Islet precursor cell (in vitro differentiated cells): ENCODE measurements at places on chromosomes 6 and 20.

DNA sequence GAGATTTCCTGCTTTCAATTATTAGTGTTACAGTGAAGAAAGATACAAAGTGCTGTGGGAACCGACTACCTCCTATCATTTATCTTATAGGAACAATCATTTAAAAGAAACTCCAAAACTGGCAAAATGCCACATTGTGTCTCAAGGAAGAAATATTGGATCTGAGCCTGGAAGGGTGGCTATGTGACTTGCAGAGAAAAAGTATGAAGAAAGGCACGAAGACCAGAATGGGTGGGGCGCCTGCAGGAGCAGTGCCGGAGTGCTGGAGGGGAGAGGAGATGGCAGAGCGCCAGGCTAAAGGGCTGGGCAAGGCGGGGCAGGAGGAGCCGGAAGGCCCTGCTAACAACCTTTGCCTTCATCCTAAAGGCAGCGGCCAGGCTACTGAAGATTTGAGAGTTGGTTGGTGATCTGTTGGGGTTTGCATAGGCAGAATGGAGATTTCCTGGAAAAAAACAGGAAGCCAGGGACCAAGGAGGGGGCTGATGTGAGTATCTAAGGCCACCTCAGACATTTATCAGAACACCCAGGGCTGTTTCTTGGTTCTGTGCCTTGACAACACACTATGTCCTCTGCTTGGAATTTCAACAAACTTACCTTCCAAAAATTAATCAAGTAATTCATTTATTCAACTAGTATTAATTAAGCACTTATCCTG, 125.6 kb downstream of the MAFB start:
- DNase-seq: no peak

DNA sequence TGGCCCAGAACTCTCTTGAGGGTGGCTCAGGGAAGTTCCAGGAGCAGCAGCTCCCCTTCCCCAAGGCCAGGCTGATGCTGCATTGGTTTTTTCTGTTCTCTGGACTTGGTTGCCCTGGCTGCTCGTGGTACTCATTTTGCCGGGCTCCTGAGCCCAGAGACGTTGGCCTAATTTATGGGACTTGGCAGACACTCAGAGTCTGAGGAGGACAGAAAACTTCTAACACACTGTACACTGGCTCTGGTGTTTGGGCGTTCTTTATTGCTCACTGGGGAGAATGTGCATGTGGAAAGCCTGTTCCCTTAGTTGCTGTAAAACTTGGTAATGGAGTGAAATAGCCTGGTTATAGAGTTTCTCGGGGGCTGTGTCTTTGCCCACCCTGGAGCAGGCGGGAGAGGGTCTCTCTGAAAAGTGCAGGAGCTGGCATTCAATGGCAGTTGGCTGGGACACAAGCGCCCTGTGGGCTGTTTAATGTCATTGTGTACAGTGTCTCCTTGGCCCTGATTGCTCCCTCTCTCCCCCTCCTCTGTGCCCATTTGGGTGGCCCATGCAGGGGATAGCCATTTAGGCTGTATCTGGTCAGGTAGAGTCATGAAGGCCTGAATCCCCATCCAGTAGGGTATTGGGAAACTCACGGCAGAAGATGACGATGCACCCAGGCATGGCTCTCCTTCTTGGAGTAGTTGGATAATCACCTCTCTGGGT, 109.3 kb downstream of the CDC5L start:
- peak; percentile 29 for DNase-seq

GRCh38 chr6:70231311-70231710, 71.6 kb downstream of the COL9A1 start:
- no peak for DNase-seq

- DNase-seq: no peak
Observed at GRCh38 chr6:13859871-13860555, 45.7 kb upstream of the MCUR1 start.

DNA sequence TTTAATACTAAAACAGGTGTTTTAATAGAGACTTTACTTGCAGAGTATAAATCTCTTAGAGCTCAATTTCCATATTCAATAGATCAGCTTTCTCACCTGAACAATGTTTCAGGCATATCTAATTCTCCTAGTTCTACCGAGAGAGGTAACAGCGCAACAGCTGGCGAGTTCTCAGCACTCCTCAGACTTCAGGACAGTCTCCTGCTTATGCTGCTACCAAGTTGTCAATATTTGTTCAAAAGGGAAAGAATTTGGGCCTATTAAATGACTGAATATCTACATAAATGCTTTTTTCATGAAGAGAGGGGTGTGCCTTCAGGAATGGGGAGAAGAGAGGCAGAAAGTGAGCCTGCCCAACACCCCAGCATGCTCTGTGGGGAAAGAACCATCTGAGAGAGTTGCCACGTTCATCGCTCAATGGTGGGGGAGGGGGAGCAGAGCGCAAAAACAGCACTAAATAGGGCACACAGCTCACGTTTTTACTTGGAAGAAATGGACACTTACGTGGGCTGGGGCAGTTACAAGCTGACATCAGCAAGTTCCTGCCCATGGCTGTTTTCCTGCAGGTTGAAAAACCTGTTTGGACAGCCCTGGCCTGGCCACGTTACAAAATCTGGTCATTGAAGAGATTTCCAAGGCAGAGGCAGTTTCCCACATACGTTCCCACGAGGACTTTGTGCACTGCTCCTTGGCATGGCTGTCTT, 38.0 kb downstream of the EZR start:
- DNase-seq: peak; percentile 85

DNA sequence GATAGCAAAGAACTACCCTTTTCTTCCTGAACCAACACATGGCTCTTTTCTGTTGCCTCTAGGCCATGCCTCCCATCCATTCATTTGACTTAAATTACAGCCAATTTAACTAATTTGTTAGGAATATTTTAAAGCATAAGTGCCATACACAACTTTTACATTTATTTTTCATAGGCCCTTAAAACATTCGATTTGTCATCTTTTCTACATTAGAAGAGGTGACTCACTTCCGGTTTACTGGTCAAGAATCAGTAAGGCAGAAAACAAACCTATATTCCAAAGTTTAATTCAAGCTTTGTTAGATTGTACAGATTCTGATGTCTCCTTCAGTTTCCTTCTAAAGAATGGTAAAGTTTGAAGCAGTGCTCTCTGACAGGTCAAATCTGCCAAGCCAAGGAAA, 344.3 kb downstream of the SAMD5 start:
- no peak for DNase-seq

DNA sequence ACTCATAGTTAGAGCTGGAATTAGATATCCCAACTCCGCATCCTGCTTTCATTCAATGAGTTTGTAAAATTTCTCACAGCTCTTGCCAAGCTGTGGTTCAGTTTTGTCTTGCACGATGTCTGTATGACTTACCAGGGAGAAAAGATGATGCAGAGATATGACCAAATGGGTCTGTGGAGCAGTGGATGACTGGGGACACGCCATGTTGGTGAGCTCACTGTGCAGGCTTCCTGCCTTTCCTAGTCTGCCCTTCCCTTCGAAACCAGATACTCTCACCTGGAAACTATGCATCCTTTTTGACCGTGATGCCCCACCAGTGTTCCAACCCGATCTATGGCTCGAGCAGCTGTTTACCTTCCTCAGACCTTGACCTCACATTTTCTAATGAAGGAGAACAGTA, 262.7 kb upstream of the BMP2 start:
- no peak for DNase-seq

DNA sequence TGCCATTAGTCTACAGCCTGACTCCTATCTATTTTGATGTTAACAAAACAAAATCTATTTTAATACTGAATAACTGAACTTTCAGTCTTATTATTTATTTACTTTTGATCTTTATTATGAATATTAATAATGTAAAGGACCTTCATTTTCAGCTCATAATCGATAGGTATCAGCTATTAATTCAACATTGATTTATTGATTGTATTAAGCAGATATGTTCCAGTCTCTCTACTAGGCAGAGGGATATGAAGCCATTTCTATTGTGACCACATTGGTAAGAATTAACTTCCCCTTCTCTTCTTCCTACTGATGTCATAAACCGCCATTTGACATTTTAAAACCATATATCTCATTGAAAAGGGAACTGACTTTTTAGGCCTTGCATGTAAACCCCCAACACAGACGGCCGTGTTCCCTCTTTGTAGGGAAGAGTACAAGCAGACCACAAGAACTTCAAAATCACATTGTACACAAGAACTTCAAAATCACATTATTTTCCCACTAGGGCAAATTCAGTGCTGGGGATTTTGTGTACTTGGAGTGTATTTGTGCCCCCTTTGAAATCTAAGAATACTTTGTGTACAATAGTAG, 69.5 kb upstream of the FABP7 start:
- no peak for DNase-seq

DNA sequence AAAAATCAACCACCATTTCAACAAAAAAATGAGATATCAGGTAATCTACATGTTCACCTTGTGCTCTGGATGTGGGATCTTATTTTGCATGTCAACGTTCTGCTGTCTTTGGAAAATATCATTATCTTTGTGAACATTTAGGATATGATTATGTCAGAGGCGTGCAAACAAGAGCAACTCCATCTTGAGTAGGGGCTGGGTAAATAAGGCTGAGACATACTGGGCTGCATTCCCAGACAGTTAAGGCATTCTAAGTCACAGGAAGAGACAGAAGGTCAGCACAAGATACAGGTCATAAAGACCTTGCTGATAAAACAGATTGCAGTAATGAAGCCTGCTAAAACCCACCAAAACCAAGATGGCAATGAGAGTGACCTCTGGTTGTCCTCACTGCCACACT, 28.8 kb upstream of the ZBTB24 start:
- DNase-seq: no peak

- no peak for DNase-seq
Observed at GRCh38 chr6:125750692-125751333, 1.4 kb downstream of the HEY2 start.
